ENCODE measurements at places on chromosomes 16 and 17.

DNA sequence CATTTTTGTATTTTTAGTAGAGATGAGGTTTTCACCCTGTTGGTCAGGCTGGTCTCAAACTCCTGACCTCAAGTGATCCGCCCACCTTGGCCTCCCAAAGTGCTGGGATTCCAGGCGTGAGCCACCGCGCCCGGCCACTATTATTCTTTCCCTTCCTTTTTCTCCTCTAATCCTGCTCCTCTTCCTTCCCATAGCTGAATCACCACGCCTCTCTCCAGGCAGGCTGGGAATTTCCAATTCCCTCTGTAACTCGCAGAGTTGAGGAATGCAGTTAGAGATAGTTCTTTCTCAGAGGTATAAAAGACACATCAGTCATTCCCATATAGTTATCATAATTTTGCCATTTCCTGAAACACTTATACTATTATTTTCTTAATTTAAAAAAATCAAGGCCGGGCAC is 11.2 kb downstream of the METTL16 start:
- DNase-seq, result no peak

GRCh38 chr16:82439678-82440293 is 187.0 kb upstream of the CDH13 start:
- DNase-seq, result no peak

DNA sequence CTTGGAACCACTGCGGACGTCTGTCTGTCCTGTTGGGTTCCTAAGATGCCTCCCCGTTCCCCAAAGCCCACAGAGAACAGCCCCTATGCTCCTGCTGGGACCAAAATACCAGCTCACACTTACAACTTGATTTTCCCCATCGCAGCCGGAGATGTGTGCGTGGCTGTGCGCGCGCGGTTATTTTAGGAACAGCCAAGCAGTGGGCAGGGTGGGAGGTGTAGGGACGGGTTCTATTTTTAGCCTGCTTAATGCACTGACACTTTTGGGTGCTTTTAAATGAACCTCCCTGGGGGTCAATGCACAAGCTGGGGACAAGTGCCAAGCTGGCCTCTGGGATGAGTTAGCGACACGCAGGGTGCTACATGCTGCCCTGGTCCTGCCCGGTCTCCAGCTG is 74.1 kb downstream of the KLHDC4 start:
- no peak for DNase-seq

DNA sequence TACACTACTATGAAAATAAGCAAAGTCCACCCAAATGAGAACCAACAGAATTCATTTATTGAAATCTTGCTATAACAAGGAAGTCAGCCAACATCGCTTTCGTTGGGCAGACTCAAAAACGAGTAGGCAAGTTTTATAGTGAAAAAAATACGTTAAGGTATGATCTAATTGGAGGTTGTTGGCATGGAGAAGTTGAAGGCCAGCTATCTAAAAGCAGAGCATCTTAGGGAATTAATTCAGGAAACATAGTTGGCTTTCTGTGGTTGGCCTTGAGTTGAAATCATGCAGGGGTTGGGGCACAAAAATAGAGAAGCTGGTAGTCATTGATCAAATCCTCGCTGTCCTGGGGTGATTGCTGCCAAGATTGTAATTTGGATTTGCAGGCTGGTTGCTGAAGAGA is 118.3 kb downstream of the PPM1E start:
- DNase-seq, result no peak

DNA sequence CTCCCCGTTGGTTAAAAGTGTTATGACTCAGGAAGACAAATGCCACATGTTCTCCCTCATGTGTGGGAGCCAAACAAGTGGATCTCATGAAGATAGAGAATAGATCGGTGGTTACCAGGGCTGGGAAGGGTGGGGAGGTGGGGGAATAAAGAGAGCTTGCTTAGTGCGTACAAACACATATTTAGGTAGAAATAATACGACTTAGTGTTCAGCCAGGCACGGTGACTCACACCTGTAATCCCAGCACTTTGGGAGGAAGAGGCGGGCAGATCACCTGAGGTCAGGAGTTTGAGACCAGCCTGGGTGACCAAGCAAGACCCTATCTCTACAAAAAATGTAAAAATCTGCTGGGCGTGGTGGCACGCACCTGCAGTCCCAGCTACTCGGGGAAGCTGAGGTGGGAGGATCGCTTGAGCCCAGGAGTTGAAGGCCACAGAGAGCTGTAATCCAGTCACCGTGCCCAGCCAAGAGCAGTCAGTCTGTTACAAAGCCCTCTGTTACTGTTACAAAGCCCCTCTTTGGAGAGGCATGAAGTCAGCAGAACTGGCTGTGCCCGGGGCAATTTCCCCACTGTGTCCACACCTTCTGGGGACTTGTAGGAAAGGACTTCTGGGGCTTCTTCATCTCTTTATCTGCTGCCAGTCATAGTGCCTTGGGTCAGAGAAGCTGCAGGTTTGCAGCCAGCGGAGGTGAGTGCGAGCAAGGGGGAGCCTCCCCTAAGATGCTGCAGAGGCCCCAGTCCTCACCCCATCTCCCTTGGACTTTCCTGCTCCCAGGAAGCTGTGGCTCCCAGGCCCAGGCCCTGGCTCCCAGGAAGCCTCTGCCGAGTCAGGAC is 4.3 kb upstream of the ALDH3A1 start:
- DNase-seq, result no peak

GRCh38 chr16:83806036-83806435 is 1.7 kb upstream of the HSBP1 start:
- no peak for DNase-seq

- no peak for DNase-seq
These were observed 19.9 kb upstream of the TENT4B start for GRCh38 chr16:50133214-50133613.

- no peak for DNase-seq
These were observed 18.8 kb upstream of the BMERB1 start for GRCh38 chr16:15415511-15415985.

GRCh38 chr17:73064084-73064938 is 28.2 kb downstream of the SLC39A11 start:
- DNase-seq, result no peak

DNA sequence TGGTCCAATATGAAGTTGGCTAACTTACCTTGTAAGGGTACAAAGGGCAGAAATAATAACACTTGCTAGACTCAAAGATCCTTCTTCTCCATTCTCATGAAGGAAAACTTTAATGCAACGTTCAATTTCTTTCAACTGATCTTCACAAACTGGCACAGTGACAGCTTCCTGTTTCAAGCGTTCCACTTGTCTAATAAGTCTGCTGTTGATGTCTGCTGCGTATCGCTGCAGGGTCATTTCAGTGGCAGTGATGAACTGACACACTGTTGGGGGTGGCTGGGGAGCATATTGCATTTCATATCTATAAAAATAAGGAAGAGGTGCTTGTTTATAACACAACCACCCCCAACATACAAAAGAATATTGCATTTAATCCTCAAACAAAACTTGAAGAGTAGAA is 33.5 kb upstream of the ARL6IP1 start:
- DNase-seq, result no peak

DNA sequence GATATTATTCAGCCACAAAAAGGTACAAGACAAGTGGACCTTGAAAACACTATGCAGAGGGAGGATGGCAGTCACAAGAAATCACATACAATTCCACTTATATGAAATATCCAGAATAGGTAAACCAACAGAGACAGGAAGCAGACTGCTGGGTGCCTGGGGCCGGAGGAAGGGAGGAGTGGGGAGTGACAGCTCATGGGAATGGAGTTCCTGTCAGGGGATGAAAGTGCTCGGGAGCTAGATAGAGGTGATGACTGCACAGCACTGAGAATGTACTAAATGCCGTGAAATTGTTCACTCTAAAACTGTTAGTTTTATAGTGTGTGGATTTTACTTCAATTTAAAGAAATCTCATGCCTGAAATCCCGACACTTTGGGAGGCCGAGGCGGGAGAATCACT is 74.2 kb upstream of the MED9 start:
- DNase-seq, result no peak

Measured in stimulated activated CD8-positive, alpha-beta memory T cell treated with anti-CD3 and anti-CD28 coated beads, Interleukin-15, amount 100 ng/mL, for 48 hours (primary cell).